ENCODE measurements at places on chromosomes 3 and 15. TPM values are rescaled to one million over a fixed set of nuclear protein-coding genes. Genes with fewer than 3 reads are reported as not detected.

The MAGEL2 gene
- total RNA-seq = under 0.01 TPM

The OR5K4 gene
- total RNA-seq = not detected

The ARHGEF3 gene
- 2.3 TPM for total RNA-seq

The TMEM266 gene
- under 0.01 TPM for total RNA-seq

The ENTPD3 gene
- not detected for total RNA-seq

The LTK gene
- 0.18 TPM for total RNA-seq

The TRH gene
- total RNA-seq = not detected

- H3K4me3 ChIP-seq = no peak overlapping the region
- no peaks in the 10 kb centered on the region for H3K36me3 ChIP-seq
- no peaks in the 10 kb centered on the region for H3K4me1 ChIP-seq
- no peak for DNase-seq
- no peaks in the 10 kb centered on the region for H3K27me3 ChIP-seq
Measured at GRCh38 chr3:37591116-37591781, 270.4 kb upstream of the CTDSPL start.

- peaks cover 21% of the 10 kb centered on the region for H3K36me3 ChIP-seq
- H3K27ac ChIP-seq = peak overlapping the region; percentile 8
- no peak overlapping the region for H3K4me3 ChIP-seq
Measured at GRCh38 chr15:99170476-99171065, 65.7 kb downstream of the SYNM start.

DNA sequence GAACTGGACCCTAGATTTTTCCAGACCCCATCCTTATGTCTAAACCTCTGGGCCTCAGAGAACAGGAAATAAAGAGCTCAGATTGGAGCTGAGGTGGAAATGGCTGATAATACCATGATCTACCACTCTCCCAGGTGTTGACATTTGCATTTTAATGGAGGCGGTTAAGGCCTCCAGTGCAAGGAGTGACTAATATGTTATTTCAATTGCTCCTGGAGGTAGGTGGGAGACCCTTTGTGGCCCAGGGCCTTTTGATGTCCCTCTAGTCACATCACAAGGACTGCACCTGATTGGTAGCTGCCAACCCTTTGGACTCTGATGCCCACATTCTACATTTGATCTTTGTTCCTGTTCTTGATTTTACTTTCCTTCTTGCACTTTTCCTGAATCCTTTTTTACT is 9.0 kb upstream of the ADCY5 start:
- peaks cover 59% of the 10 kb centered on the region for H3K27me3 ChIP-seq
- no peak overlapping the region for H3K4me3 ChIP-seq
- no peaks in the 10 kb centered on the region for H3K36me3 ChIP-seq
- no peaks in the 10 kb centered on the region for H3K4me1 ChIP-seq
- no peak for DNase-seq
- no peak overlapping the region for H3K27ac ChIP-seq

DNA sequence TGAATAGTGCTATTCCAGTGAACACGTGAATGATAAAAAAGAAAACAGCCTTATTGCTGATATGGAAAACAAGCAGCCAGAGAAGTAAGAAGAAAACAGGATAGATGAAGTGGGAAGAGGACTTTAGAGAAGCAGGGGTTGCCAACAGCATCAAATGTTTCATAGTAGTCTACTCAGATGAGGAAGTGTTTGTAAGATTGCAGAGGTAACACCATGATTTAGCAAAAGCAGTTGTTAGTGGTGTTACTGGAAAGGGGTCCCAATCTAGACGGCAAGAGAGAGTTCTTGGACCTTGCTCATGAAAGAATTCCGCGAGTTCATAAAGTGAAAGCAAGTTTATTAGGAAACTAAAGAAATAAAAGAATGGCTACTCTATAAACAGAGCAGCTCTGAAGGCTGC is 108.8 kb upstream of the MCTP2 start:
- H3K4me3 ChIP-seq = no peak overlapping the region
- no peak for DNase-seq
- H3K27ac ChIP-seq = no peak overlapping the region
- H3K27me3 ChIP-seq = no peaks in the 10 kb centered on the region
- H3K4me1 ChIP-seq = no peaks in the 10 kb centered on the region
- no peaks in the 10 kb centered on the region for H3K36me3 ChIP-seq

DNA sequence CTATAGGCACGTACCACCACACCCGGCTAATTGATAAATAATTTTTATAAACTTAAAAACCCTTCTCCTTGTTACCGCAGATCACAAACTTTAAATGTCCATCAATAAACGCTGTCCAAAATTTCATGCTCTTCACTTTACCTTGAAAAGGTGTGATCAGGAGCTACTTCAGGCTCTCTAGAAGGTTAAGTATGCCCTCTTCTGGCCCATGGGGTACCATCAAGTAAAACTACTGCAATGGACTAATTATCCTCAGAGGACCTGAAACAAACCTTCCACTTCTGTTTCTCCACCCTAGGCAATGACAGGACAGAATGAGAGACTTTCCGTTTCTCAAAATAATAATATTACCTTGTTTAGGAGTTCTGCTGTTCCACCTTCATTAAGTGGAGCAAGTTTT is 9.2 kb downstream of the LZTFL1 start:
- peaks cover 2% of the 10 kb centered on the region for H3K4me1 ChIP-seq
- no peak overlapping the region for H3K27ac ChIP-seq
- H3K27me3 ChIP-seq = no peaks in the 10 kb centered on the region
- H3K36me3 ChIP-seq = peaks cover 18% of the 10 kb centered on the region
- no peak overlapping the region for H3K4me3 ChIP-seq

DNA sequence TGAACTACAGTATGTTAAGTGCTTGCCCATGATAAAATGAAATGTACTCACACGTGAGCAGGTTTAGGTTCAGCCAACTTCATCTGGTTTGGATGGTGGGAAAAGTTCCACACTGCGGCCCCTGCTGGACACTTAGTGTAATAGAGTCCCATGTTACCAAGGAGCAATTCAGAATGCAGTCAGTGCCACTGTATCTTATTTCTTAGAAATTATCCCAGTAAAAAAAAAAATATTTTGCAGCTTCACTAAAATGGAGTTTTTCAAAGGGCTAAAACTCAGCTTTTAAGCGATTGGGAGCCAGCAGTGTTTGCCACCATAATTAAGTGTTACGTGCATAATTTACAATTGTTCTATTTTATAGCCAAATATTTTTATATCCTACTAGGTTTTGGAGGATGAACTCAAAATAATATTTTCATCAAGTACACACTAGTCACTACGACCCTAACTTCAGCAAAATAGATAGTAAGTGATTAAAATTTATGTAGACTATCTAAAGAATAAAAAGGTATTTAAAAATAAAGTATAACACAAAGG is 371.7 kb upstream of the GBE1 start:
- H3K4me3 ChIP-seq = no peak overlapping the region
- DNase-seq = peak; percentile 63
- no peaks in the 10 kb centered on the region for H3K36me3 ChIP-seq
- H3K4me1 ChIP-seq = no peaks in the 10 kb centered on the region
- H3K27me3 ChIP-seq = no peaks in the 10 kb centered on the region

DNA sequence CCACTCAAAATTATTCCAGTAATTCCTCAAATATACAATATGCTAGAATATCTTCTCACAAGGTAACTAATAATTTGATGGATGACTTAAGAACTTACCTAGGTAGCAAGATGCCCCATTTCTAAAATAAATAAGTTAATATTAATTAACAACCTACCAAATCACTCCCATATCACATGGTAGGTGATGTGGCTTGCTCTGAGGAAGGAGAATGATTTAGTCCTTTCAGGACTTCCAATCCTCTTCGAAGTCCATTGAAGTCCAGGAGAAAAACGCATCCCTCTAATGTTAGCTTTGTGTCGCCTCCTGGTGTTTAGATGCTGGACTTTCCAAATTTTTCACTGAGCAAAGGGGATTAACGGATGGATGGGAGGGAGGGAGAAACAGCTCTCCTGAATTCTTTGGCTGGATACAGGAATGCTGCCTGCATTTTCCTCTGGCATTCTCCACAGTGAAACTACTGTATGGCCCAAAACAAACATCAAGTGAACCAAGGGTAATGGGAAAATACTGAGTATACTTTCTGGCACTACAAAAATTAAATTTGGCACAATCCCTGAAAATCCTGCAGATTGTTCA is 58.6 kb downstream of the PRICKLE2 start:
- peaks cover 12% of the 10 kb centered on the region for H3K4me1 ChIP-seq
- no peak overlapping the region for H3K27ac ChIP-seq
- peaks cover 13% of the 10 kb centered on the region for H3K36me3 ChIP-seq
- no peak overlapping the region for H3K4me3 ChIP-seq

DNA sequence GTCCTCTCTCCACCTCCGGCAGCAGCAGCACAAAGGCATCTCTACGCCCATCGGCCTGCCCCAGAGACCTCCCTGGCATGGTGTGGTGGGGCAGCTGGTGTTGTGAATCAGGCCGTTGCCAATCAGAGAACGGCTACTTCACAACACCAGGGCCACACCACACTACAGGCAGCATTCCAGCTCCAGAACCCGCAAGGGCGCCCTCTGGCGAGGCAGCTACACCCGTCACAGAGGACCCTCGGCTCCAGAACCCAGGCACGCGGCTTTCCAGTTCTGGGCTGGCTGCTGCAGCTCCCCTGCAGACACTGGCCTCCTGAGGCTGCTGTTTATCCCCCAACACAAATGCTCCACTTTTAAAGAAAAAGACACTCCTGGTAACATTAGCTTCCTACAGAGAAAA is 127.5 kb upstream of the TOPAZ1 start:
- no peak overlapping the region for H3K4me3 ChIP-seq
- H3K27me3 ChIP-seq = peaks cover 9% of the 10 kb centered on the region
- no peak overlapping the region for H3K27ac ChIP-seq

GRCh38 chr3:163561151-163561550 is 1517.1 kb downstream of the SI start:
- no peak overlapping the region for H3K4me3 ChIP-seq
- no peaks in the 10 kb centered on the region for H3K4me1 ChIP-seq
- DNase-seq = no peak
- H3K36me3 ChIP-seq = no peaks in the 10 kb centered on the region
- no peaks in the 10 kb centered on the region for H3K27me3 ChIP-seq

- H3K36me3 ChIP-seq = no peaks in the 10 kb centered on the region
- H3K27ac ChIP-seq = no peak overlapping the region
- peaks cover 28% of the 10 kb centered on the region for H3K27me3 ChIP-seq
- DNase-seq = no peak
Measured at GRCh38 chr15:75775296-75776064, 62.8 kb upstream of the CSPG4 start.

DNA sequence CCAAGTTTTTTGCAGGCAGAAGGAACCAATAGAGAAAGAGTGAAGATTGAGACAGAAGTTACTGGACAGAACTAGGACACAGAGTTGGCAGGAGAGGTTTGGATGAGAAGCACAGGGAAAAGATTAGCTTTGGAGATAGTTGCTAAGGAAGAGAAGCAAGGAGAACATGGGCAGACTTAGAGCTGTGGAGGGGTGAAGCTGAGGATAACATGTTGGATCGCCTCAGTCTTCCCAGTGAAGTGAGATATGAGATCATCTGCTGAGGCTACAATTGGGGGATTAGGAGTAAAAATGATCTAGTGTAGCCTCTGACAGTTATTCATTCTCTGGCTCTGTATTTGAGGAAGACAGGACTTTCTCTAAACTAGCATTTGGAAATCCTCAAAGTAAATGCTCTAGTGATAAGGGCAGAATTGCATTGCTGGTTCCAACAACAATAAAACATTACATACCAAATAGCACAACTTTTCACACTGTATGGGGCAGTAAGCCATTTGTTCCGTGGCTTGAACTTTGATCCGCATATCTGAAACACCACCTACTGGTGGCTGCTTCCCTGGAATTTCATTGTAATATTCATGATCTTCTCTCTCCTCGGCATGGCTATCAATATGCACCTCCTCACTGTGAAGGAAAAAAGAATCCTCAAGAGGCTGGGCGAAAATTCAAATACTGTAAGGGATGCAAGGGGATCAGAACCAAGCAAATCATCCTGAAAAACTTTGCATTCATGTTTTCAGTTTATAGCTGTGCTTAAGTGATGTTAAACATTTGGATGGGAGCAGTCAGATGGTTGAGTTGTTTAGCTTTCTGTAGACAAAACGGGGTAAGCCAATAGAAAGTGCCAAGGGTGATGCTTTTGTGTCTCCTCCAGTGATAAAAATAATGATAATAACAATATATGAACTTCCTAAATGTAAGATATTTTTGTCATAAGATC is 22.2 kb upstream of the EID1 start:
- H3K4me3 ChIP-seq = no peak overlapping the region
- H3K27me3 ChIP-seq = no peaks in the 10 kb centered on the region
- peak; percentile 62 for DNase-seq
- H3K36me3 ChIP-seq = no peaks in the 10 kb centered on the region
- H3K27ac ChIP-seq = no peak overlapping the region

- no peaks in the 10 kb centered on the region for H3K36me3 ChIP-seq
- no peak overlapping the region for H3K27ac ChIP-seq
- no peaks in the 10 kb centered on the region for H3K27me3 ChIP-seq
- no peaks in the 10 kb centered on the region for H3K4me1 ChIP-seq
- H3K4me3 ChIP-seq = no peak overlapping the region
Measured at GRCh38 chr3:81105206-81105605, 656.2 kb downstream of the GBE1 start.

- no peak within 1 kb of the TSS for H3K27ac ChIP-seq
- H3K4me3 ChIP-seq = peak within 1 kb of the TSS; percentile 48
- no peaks in the 10 kb centered on the region for H3K36me3 ChIP-seq
- DNase-seq = peak; percentile 19
- no peaks in the 10 kb centered on the region for H3K27me3 ChIP-seq
Measured at GRCh38 chr3:193240850-193241706, at the start of gene PLAAT1. Gene PLAAT1 (plus strand): TSS chr3:193241222. CDS start chr3:193255651, 14,429 bp downstream.

DNA sequence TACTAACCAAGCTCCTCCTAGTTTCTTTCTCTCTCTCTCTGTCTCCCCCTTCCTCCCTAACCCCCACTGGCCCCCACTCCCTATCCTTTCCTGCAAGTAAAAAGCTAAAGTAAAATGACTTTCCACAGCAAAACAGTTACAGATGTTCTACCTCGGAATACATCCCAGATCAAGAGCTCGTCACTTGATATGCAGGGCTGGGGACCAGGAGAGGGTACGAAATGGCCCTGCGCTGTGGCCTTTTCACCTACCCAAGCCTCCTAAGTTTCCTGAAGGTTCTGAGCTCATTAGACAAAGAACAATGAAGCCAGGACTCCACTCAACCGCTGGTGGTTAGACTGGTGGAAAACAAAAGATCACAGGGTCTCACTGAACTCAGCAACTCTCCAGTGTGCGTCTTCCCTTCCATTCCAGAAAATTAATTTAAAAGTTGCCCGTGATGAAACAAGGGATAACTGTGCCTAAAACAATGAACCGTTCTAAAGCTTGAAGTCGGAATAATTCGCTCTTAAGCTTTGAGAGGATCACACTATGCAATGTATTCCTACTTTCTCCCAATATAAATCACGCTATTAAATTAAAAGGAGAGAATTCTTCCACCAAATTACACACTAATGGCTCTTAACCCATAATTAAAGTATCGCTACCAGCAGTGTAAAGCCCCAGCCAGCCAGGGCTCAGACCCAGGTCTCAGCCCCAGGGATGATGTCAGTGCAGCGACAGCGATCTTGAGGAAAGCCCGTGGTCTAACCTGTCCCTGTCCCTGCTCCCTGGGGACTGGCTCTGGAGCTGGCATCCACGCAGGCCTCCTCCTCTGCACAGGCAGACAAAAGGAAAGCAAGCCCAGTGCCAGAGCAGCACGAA is 5.0 kb downstream of the VGLL4 start:
- no peaks in the 10 kb centered on the region for H3K27me3 ChIP-seq
- H3K27ac ChIP-seq = peak overlapping the region; percentile 85
- peaks cover 37% of the 10 kb centered on the region for H3K4me1 ChIP-seq
